ENCODE measurements at places on chromosomes 1 and 21.
A peak's percentile ranks its signal among the peaks of the same experiment; 100 is the strongest.

DNA sequence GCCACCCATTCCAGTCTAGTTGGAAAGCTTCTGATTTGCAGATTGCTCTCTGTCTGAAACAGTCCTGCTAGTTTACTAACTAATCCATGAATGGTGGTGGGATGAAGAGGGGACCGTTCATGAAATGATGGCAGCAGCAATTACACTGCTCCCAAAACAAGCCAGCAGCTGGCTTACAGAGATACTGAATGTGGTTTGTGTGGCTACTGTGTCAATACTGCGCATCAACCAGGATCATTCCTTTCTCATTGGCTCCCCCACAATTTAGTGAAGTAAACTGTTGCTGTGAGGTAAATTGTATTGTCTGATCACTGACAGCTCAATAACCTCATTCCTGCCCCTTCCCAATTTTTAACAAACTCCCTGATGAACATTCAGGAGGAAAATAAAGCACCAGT is 191.3 kb upstream of the LMO4 start:
- no peak for DNase-seq

- DNase-seq = no peak
Measured at GRCh38 chr1:224430511-224431113, 4.0 kb downstream of the WDR26 start.

- no peak for DNase-seq
Measured at GRCh38 chr1:33698361-33699035, 165.4 kb upstream of the HMGB4 start.

DNA sequence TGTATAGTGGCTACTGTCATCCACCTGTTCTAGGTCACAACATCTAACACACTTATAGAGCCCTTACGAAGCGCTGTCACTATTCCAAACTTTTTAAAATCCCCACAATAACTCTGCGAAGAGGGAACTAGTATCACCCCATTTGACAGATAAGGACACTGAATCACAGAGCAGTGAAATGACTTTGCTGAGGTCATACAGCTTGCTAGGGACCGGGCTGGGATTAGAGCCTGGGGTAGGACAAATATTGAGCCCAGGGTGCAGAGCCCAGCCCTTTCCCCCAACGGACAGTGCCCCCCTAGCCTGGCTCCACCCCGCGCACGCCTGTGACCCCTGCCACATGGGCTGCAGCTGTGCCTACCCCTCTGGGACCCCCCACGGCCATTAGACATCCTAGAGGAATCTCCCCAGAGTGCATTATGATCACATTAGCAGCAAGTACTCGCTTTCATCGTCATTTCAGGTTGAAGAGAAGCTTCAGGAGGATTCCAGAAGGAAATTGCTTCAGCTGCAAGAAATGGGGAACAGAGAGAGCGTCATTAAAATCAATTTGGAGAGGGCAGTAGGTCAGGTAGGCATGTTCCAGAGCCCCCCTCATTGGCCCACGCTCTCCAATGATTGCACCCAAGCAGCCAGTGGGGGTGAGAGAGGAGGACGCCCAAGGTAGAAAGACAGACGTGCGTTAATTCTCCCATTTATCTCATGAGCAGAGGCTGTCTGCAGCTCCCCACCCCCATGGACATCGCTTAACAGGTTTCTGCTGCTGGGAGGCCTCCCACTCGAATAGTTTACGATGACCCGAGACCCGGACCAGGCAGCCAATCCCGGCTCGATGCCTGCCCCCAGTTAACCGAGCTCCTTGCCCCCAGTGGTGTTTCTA is 77.2 kb downstream of the FHAD1 start:
- no peak for DNase-seq

DNA sequence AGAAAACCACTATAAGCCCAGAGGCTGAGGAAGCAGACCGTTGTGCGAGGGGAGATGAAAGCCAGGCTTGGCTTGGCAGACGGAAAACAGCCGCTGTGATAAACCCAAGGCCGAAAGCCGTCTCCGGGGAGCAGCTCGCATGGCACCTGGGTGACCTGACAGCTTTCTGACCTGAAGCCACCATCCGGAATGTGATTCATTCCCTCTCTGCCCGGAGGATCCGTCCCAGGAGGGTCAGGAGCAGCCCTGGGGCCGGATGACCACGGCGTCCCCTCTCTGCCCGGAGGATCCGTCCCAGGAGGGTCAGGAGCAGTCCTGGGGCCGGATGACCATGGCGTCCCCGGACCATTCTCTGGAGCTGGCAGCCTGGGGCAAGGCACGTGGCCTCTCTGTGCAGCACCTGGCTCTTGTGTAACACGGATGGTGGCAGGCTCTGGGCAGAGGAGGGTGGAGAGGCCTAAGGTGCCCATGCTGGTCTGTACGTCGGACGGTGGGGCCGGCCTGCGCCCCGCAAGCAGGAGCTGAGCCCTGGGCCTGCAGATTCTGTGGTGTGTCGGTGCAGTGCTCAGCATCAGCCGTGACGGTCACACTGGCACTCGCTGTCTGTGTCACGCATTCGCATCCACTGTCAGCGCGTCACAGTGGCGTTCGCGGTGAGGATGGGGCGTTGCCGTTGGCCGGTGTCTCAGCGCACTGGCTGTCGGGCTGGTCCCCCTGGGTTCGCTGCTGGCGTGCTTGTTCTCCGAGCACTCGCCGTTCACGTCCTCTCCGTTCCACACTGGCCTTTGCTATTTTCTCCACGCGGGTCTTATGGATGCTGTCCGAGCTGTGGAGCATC is 50.3 kb downstream of the SLX9 start:
- no peak for DNase-seq

DNA sequence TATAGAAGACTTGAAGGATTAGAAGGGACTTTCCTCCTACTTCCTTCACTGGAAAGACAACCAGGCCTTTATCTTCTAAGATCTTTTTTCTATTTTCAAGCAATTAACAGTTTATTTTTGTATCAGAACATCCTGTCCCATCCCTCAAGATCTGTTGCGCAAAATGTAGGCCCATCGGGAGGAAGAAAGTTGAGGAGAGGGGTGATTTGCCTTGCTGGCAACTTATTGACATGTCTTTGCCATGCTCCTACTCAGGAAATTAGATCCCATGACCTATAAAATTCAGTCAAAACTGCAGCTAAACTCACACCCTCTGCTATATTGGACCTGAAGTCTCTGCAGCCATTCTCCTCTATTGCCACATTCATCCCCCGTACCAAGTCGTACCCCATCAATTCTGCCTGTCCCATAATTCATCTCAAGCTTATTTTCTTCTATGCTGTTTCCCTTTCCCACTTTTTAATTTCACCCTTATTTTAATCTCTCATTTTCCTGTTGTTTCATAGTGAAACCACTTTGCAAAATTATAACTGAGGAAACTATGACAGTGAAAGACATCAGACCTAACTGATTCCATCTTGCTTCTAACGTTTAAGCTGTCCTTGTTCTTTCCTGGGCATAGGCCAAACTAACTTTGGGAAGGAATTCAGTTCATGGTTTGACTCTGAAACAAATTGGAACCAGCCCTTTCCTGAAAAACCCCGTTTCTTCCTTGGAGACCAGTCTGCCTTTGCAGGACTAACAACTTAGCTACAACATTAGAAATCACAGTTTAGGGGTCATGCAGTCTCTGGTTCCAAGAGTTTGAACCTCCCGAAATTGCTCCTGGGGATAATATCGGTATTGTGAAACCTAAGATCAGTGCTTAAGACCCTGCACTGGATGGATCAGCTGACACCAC is 195.7 kb upstream of the PTBP2 start:
- DNase-seq = no peak

DNA sequence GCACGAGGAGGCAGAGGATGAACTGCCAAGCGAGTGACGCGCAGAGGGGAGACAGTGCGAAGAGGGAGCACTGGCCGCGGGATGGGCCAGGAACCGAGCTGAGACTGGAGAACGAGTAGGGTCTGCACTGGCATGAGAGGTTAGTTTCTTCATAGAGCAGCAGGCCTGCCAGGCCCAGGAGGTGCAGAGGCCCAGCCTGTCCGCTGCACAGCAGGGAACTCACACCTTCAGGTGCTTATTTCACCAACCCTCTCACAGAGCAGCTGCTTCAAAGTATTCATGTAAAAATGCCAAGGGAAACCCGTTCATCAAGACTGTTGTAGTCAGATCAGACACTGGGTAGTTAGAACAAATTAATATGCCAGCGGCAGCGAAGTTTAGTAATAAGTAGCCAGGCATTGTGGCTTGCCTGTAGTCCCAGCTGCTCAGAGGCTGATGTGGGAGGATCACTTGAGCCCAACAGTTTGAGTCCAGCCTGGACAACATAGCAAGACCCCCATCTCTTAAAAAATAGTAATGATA is 144.5 kb downstream of the SLC45A1 start:
- DNase-seq = no peak

- DNase-seq = no peak
Measured at GRCh38 chr1:224726441-224727182, 110.5 kb downstream of the CNIH3 start.

GRCh38 chr1:182634306-182635072 is 30.3 kb upstream of the RGS16 start:
- DNase-seq = no peak

GRCh38 chr1:220785166-220786056 is 1.3 kb upstream of the MTARC1 start:
- DNase-seq = no peak

- DNase-seq = no peak
Measured at GRCh38 chr21:21268061-21268471, 269.9 kb downstream of the NCAM2 start.

GRCh38 chr1:28577052-28577678 is 14.9 kb upstream of the RAB42 start:
- DNase-seq = no peak

GRCh38 chr1:164930241-164930640 is 371.3 kb downstream of the PBX1 start:
- DNase-seq = no peak

GRCh38 chr1:198849093-198849492 is 210.3 kb downstream of the PTPRC start:
- DNase-seq = no peak

DNA sequence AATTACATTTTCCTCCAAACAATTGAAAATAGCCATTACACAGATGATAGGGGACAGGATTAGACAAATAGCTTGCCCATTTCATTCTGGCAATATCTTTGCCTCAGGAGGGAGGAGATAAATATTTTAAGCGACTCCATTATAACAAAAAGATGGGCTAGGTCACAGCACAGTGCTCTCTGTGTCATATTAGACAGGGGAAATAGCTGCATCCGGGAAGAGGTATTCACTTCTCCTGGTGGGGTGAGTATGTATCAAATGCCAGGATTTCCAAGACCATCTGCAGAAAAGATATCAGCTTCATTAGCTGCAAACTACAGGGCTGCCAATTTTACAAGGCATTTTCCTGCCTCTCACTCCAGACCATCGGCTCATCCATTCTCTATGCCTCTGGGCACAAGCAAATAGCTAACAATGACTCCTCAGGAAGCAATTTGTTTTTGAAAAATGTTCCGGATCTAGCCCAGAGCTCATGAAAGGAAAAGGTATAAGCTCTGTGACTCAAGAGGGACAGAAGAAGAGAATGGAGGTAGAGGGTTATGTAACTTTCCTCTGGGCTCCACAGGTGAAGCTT is 41.9 kb upstream of the ANGPTL7 start:
- DNase-seq = no peak

GRCh38 chr1:68384872-68385411 is 64.8 kb downstream of the RPE65 start:
- no peak for DNase-seq

- DNase-seq = no peak
Measured at GRCh38 chr1:2358072-2358471, 33.3 kb downstream of the MORN1 start.

DNA sequence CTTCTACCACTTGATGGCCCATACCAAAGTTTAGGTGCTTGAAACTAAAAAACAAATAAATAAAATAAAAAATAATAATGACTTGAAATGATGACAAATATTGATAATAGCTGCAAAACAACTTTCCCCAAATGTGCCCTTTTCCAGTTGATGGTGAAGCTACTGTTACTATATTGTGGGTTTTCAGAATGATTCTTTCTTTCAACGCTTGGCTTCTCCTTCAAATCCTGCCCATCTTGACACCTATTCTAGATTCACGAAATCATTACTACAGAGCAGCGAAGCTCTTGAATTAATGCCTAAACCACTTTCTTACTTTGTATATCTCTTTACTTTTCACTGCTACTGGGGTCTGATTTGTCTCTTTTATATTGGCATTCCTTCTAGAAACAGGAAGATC is 9.2 kb upstream of the C1orf141 start:
- no peak for DNase-seq

DNA sequence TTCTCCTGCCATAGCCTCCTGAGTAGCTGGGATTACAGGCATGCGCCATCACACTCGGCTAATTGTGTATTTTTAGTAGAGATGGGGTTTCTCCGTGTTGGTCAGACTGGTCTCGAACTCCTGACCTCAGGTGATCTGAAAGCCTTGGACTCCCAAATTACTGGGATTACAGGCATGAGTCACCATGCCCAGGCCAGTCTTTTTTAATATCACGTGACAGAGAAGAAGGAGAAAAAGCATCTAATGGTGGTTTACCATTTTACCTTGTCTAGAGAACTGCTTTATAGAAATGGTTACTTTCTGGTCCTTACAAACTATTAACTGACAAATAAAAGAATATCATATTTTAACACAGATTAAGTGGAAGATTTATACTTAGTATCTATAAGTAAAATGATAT is 168.0 kb downstream of the PTPRC start:
- DNase-seq = no peak

GRCh38 chr1:116367256-116367945 is 5.6 kb upstream of the ATP1A1 start:
- DNase-seq = no peak

DNA sequence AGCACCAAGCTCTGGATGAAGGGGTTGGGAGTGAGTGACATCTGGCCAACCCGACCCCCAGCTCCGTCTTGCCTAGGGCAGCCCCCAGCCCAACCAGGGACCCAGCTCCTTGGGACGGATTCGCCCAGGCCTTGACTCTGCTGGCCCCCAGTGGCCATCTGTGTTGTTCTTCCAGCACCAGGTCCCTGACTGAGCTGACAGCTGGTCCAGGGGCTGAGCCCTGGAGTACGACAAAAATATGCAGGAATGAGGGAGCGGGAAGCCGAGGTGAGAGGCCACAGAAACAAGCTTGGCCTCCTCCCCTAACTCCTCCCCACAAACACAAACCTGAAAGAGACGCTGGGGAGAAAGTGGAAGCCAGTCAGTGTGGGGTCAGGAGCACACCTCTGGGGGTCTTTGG is 55.0 kb upstream of the PAX7 start:
- peak; percentile 95 for DNase-seq

GRCh38 chr1:206690516-206690915 is 5.8 kb downstream of the MAPKAPK2 start:
- no peak for DNase-seq

GRCh38 chr1:3767328-3767925 is 5.1 kb upstream of the SMIM1 start:
- DNase-seq = no peak

GRCh38 chr21:36068748-36069398 is 951 bp upstream of the CBR1 start:
- DNase-seq = no peak

GRCh38 chr1:156112276-156113137 is 2.0 kb upstream of the LMNA start:
- no peak for DNase-seq

GRCh38 chr1:25355841-25356395 is 17.8 kb downstream of the TMEM50A start:
- DNase-seq = no peak

DNA sequence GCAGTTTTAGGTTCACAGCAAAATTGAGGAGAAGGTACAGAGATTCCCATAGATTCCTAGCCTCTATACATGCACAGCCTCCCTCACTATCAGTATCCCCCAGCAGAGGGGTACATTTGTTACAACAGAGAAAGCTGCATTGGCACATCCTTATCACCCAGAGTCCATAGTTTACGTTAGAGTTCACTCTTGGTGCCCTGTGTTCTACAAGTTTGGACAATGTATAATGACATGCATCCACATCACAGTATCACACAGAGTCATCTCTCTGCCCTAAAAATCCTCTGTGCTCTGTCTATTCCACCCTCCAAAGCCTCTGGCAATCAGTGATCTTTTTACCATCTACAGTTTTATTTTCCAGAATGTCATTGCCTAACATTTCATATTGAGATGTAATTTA is 22.3 kb upstream of the RGS16 start:
- no peak for DNase-seq

Measured in iPS DF 6.9 (cell line).